Naive B cell (primary cell): ENCODE measurements at places on chromosomes 6 and 20.

GRCh38 chr6:62265906-62266525, 20.0 kb downstream of the KHDRBS2 start:
- no peaks in the 10 kb centered on the region for H3K27me3 ChIP-seq
- H3K36me3 ChIP-seq: no peaks in the 10 kb centered on the region
- DNase-seq: no peak
- H3K4me3 ChIP-seq: no peak overlapping the region
- peaks cover 44% of the 10 kb centered on the region for H3K4me1 ChIP-seq

- peaks cover 14% of the 10 kb centered on the region for H3K4me1 ChIP-seq
- DNase-seq: no peak
- no peak overlapping the region for H3K4me3 ChIP-seq
- peaks cover 14% of the 10 kb centered on the region for H3K27me3 ChIP-seq
Observed at GRCh38 chr20:32556312-32557184, 28.6 kb downstream of the NOL4L start.

DNA sequence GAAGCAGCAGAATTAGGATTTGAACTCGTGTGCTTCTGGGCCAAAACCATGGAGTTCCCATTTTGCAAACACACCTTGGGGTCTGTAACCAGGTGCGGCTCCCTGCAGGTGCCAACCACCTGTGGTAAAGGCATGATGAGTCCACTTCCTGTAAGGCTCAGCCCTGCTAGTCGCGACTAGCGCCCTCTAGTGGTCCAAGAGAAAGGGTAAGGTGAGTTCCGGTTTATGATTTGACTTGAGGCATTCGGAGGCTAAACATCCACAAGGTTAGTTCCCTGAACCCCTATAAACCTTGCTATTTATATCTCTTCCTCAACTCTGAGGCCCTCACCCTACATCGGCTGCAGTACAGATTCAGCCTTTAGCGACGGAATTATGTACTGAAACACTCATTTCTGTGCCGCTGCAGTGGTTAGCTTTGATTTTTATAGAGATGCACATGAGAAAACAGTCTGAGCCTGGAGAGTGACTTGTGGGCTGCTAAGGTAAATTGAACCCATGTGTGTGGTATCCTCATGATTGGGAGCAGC, 173.4 kb downstream of the PLCB1 start:
- no peak overlapping the region for H3K27ac ChIP-seq
- H3K27me3 ChIP-seq: no peaks in the 10 kb centered on the region
- peak; percentile 12 for DNase-seq
- H3K4me3 ChIP-seq: no peak overlapping the region
- H3K36me3 ChIP-seq: no peaks in the 10 kb centered on the region

DNA sequence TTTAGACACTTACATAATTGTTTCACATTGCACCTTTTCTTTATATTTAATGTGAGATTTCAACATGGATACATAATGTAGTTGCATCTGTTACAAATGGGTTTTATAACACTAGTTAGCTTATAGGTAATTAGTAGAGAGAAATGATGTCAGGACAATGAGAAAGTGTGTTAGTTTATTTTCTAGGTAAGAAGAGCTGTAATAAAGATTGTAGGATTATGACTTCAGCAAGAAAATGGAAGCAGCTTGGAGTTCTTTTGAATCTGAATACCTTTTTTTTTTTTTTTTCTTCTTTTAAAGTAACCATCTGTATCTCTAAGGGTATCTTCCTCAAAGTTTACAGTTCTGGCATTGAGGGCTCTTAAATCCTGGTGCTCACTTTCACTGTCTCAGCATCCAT, 35.3 kb downstream of the CD2AP start:
- no peak overlapping the region for H3K4me3 ChIP-seq
- no peak for DNase-seq
- H3K4me1 ChIP-seq: peaks cover 31% of the 10 kb centered on the region

GRCh38 chr6:131643855-131644460, 6.9 kb downstream of the ENPP3 start:
- no peak overlapping the region for H3K4me3 ChIP-seq
- H3K27ac ChIP-seq: no peak overlapping the region
- H3K36me3 ChIP-seq: no peaks in the 10 kb centered on the region
- no peaks in the 10 kb centered on the region for H3K27me3 ChIP-seq

DNA sequence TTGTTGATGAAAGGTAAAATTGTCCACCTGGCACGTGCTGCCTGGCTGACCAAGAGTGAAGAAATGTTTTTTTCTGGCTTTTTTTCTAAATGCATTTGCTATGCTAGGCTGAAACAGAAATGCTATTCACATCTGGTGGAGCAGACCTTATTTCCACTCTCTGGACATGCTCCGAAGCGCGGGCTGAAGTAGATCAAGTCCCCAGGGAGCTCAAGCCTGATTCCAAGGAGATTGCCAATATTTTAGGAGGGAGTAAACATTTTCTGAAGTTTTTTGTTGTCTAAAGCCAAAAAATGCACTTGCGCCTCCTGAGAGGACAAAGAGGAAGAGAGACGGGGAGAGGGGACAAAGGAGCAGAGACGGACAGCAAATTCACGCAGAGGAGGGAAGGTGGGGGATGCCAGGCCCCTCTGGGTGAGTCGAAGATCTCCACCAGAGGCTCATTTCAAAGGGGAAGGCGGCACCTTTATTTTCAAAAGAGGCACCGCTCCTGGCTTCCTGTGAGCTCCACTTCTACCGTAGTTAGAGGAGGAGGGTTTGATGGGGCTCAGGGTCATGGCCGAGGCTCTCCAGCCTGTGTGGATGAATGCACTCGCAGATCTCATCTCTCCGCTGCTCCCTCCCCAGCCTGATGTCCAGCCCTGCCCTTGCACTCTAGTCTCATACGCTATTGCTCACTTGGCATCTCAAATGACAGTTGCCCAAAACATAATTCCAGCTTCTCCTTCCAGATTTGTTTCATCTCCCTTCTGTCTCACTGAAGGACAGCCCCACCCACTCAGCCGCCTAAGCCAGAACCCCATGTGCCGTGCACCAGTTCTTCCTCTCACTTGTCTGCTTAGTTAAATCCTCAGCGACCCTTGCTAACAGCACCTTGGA, 23.1 kb upstream of the SMOC2 start:
- H3K36me3 ChIP-seq: no peaks in the 10 kb centered on the region
- H3K27ac ChIP-seq: no peak overlapping the region
- H3K4me1 ChIP-seq: no peaks in the 10 kb centered on the region
- H3K27me3 ChIP-seq: peaks cover 4% of the 10 kb centered on the region
- no peak for DNase-seq

DNA sequence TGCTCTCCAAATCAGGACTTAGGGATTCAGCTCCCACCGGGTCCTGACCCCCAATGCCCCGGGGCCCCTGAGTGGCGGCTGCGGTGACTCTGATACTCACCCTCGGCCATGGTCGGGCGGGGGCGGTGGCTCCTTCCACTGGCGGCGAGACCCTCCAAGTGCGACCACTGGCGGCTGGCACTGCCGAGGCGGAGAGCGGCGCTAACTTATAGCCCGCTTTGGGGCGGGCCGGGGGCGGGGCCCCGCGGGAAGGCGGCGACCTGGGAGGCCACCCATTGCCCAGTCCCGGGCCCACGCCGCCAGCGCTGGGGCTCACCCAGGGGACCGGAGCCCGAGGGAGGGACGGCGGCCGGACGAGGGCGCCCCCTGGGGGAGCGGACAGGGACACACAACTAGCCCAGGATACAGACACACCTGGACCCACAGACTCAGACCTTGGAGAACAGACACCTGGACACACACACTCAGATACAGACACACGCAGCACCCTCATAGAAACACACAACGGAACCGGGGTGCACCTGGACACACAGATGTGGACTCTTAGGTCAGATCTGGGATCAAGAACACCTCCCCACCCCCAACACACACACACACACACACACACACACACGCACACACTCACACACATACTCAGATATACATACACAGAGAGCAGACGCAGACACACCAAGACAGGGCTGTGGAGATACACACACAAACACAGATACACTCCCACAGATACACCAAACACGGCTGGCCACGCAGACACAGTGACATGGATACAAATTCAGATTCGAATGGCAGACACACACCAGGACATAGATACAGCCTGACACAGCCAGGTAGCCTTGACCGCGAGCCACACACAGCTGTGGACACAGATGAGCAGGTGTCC, at the start of gene TGM2:
TGM2 (minus strand) TSS at position 182 of the 877 bp plus-strand sequence; CDS start at position 110, 72 bp downstream.
- H3K4me3 ChIP-seq: no peak within 1 kb of the TSS
- H3K27me3 ChIP-seq: peaks cover 39% of the 10 kb centered on the region
- DNase-seq: peak; percentile 52
- peak within 1 kb of the TSS; percentile 24 for H3K27ac ChIP-seq

DNA sequence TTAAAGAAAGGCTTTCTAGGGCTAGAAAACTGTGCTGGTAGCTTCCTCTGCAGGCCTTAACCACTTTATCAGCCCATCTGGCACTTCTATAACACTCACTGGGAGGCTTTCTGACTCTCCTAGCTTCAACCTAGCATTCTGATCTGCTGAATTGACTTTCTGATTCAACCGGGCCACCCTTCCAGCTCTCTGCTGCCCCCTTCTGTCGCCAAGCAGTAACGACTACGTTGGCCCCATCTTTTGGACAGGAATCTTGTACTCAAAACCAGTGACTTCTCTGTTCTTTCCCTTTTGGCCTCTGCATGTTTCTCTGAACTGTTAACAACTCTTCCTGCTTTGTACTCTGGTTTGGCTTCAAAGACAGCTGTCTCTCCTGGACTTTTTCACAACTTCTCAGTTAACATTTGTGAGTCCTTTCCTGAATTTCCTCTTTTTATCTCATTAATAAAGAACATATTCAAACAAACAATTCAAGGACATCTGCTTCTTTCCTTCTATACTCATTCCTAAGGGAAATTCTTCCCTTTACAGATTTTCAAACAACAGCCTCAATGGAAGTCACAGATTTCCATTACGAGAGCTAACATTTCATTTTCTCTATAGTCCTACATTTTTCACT, 43.9 kb upstream of the FAM135A start:
- H3K27me3 ChIP-seq: peaks cover 31% of the 10 kb centered on the region
- no peak overlapping the region for H3K27ac ChIP-seq
- no peak overlapping the region for H3K4me3 ChIP-seq
- peak; percentile 46 for DNase-seq

- H3K4me3 ChIP-seq: no peak overlapping the region
- H3K27me3 ChIP-seq: no peaks in the 10 kb centered on the region
- DNase-seq: no peak
- no peak overlapping the region for H3K27ac ChIP-seq
Observed at GRCh38 chr6:49087369-49087768, 375.7 kb downstream of the MMUT start.

GRCh38 chr20:46893877-46894578, 615 bp upstream of the EYA2 start:
- no peak overlapping the region for H3K27ac ChIP-seq
- H3K4me3 ChIP-seq: no peak overlapping the region
- H3K36me3 ChIP-seq: peaks cover 5% of the 10 kb centered on the region
- DNase-seq: no peak
- H3K4me1 ChIP-seq: peaks cover 3% of the 10 kb centered on the region

- no peak overlapping the region for H3K27ac ChIP-seq
- H3K4me1 ChIP-seq: no peaks in the 10 kb centered on the region
- no peaks in the 10 kb centered on the region for H3K27me3 ChIP-seq
- H3K4me3 ChIP-seq: no peak overlapping the region
- DNase-seq: no peak
Observed at GRCh38 chr6:165243801-165244200, 65.6 kb downstream of the C6orf118 start.

DNA sequence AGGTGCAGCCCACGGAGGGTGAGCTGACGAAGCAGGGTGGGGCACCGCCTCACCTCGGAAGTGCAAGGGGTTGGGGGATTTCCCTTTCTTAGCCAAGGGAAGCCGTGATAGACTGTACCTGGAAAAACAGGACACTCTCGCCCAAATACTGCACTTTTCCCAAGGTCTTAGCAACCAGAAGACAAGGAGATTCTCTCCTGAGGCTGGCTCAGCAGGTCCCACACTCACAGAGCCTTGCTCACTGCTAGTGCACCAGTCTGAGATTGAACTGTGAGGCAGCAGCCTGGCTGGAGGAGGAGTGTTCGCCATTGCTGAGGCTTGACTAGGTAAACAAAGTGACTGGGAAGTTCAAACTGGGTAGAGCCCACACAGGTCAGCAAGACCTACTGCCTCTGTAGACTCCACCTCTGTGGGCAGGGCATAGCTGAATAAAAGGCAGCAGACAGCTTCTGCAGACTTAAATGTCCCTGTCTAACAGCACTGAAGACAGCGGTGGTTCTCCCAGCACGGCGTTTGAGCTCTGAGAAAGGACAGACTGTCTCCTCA, 28.0 kb downstream of the SYNE1 start:
- DNase-seq: no peak
- H3K4me1 ChIP-seq: no peaks in the 10 kb centered on the region
- H3K27me3 ChIP-seq: peaks cover 6% of the 10 kb centered on the region
- no peak overlapping the region for H3K27ac ChIP-seq
- H3K4me3 ChIP-seq: no peak overlapping the region

- no peaks in the 10 kb centered on the region for H3K4me1 ChIP-seq
- no peak overlapping the region for H3K27ac ChIP-seq
- H3K27me3 ChIP-seq: no peaks in the 10 kb centered on the region
- DNase-seq: no peak
- H3K4me3 ChIP-seq: no peak overlapping the region
Observed at GRCh38 chr6:21360336-21360735, 233.2 kb upstream of the SOX4 start.
